H1 (cell line): ENCODE measurements at places on chromosomes 11 and 22. TPM values are rescaled to one million over a fixed set of nuclear protein-coding genes. Genes with fewer than 3 reads are reported as not detected.

- no peak for DNase-seq
Observed at GRCh38 chr11:133172349-133172748, 360.0 kb downstream of the OPCML start.

DNA sequence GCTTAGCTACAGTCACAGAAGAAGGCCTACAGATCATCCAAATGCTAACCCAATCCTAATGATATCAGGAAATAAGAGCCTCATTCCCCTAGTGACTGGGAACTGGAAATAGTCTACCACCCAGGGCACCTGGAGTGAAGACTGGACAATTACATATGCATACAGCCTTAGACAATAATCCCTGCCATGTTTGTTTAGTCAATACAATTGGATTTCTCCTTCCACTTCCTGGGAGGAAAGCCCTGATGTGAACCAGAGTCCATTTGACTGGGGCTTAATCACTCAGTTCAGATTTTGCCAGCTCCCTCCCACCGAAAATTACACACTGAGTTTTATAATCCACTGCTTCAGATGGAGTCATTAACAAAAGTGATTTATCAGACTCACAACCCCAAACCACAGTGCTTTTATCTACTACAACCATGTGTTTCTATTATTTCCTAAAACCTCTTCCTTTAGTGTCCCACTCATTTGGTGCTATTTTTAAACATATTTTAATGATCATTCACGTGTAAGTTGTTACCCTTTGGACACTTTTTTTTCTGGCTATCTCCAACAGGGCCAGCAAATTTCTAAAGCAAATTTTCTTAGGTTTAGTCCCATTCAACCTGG, 29.9 kb downstream of the CWF19L2 start:
- no peak for DNase-seq

GRCh38 chr11:107139396-107139795, 121.1 kb upstream of the GUCY1A2 start:
- no peak for DNase-seq

DNA sequence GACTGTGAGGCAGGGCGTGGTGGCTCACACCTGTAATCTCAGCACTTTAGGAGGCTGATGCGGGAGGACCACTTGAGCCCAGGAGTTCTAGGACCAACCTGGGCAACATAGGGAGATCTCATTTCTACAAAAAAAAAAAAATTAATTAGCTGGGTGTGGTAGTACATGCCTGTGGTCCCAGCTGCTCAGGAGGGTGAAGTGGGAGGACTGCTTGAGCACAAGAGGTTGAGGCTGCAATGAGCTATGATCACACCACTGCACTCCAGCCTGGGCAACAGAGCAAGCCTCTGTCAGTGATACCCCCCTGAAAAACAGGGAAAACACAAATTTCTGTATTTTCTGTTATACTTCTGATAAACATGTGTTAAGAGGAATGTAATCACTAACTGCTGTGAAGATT, 57.8 kb upstream of the ARHGAP32 start:
- no peak for DNase-seq

DNA sequence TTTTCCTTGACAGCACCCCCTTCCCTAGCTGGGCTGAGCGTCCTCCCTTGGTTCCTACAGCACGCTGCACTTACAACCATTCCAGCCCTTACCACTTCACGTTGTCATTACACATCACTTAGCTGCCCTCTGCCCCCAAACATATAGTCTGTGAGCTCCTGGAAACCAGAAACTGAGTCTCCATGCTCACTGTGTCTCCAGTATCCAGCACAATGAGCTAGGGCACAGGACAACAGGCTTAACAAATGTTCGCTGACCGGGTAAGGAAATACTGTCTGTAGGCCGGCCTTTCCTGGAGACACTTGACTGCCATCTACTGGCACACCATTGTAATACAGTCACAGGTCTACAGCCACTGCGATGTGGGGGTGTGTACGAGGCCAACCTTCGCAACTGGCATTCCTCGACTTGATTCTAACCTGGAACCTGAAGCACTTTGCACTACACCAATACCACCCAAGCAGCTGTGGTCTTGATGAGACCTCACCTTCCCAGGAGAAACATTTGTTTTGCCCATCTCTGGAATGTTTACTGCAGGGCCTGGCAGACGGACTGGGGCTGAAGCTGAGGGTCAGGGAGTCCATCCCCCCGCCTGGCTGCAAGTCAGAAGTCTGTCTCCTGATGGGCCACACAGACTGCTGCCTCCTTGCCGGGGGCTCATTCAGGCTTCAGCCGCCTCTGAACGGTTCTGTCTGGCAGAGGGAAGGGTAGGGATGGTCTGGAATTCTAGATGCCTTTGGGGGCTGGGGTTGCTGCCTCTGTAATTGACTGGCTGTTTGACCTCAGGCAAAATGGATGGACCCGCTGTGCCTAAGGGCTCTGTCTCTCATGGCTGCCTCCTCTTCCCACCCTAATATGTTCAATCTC, 72.0 kb downstream of the SYN3 start:
- peak; percentile 86 for DNase-seq

DNA sequence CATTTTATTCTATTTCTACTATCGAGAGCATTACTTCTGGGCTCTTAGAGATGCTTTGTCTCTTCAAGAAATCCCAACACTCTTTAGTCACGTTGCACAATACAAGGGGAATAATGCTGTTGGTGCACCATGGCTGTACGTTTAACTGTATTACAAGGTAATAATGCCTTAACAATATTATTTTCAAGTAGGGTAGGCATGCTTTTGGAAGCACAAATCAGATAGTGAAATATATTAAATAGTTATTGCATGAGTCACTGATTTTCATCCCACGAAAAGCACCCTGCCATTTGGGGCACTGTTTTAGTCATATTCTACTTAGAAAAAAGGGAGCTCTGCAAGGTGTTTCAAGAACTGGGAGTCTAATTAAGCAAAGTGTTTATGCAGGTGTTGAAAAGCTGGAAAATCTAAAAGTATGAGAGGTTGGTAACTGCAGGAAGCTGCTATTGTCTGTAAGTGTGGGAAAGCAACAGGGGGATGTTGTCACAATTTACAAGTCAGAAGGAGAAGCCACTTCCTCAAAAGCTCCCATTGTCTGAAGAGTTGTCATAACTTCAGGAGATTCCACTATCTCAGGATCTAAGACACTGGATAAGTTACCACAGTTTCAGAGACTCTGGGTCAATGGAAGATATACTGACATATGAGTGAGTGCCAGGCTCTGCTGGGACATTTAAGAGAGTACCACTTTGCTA, 218.2 kb downstream of the JRKL start:
- DNase-seq, result peak; percentile 10

GRCh38 chr11:125995313-125995712, 49.5 kb downstream of the VSIG10L2 start:
- DNase-seq, result no peak

GRCh38 chr22:29207562-29208501, 2.1 kb downstream of the EMID1 start:
- no peak for DNase-seq

GRCh38 chr11:60367009-60367408, 11.3 kb upstream of the MS4A7 start:
- no peak for DNase-seq

GRCh38 chr11:106276859-106277436, 199.5 kb downstream of the AASDHPPT start:
- no peak for DNase-seq

DNA sequence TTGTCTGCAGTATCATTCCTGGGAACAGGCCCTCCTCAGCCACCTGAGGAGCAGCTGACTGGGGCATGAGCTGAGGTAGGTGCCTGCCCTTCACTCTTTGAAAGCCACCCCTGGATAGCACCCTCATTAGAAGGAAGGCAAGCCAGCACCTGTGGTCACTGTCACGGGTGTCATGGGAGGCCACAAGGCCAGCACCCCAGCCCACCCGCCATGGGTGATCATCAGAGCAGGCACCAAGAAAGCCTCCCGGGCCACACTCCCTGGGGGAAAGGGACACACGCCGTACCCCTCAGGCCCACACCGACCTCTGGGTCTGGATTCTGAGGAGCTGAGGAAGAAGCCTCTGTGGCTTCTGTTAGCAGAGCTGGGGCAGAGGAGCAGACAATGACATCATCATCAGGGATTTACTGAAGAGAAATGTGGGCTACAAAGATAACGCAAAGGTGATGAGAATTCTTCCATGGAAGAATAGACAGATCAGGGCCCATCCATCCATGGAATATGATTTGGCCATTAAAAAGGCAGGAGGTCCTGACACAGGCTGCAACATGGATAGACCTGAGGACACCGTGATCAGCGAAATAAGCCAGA, 16.7 kb upstream of the NAP1L4 start:
- DNase-seq, result no peak

DNA sequence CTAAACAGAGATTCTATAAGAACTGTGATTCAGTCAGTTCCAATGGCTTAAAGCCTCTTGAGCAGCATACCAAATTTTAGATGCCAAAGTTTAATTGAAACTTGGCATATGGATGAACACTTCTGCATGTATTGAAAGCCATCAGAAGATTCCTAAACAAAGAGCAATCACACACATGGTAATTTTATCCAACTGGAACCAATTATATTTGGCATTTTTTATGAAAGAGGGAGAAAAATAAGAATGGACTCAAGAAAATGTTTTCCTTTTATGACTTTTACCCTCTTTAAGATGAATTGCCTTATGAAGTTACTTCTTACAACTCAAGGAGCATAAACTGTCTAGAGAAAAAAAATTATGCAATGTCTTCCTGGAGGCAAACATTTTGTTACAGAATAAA, 7.4 kb downstream of the TRPC6 start:
- no peak for DNase-seq

DNA sequence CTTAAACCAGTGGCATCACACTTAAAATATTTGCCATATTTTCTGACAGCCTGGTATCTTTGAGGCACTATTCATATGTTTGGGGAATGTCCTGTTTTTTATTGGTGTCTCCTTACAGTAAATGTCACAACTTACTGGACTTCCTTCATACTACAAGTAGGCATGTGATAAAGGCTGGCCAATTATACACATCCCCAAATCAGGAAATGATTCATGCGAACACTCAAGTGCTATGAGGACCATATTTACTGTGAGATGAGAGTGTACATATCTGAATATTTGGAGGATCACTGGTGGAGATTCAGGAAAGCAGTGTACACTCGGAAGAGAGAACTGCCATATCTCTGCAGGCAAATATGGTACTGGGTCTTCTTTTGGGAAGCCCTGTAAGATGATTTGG, 913.8 kb upstream of the CHORDC1 start:
- DNase-seq, result no peak

GRCh38 chr11:102436976-102437375, 15.6 kb downstream of the TMEM123 start:
- DNase-seq, result no peak

- no peak for DNase-seq
Observed at GRCh38 chr11:68128682-68129327, 7.6 kb upstream of the CHKA start.

- no peak for DNase-seq
Observed at GRCh38 chr11:396948-397548, 3.0 kb downstream of the PKP3 start.

GRCh38 chr11:77677138-77677537, 39.5 kb upstream of the CLNS1A start:
- no peak for DNase-seq

GRCh38 chr22:38177926-38178604, 3.6 kb downstream of the PLA2G6 start:
- DNase-seq, result no peak

DNA sequence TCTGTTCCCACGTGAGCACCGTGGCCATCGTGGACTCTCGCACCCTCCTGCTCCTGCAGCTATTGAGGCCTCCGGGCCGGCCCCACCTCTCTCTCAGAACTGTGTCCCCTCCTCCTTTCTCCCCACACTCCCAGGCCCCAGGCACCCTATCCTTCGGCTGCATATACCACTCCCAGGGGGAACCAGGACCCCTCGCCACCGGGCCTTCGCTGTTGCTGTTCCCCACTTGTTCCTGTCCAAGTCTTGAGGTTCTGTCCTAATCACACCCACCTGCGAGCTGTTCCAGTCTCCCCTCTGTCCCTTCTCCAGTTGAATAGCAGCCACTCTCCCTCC, 43.0 kb upstream of the CDON start:
- DNase-seq, result no peak

GRCh38 chr11:73288192-73288872, 16.2 kb downstream of the P2RY6 start:
- no peak for DNase-seq

- DNase-seq, result no peak
Observed at GRCh38 chr11:1860108-1860507, 7.2 kb downstream of the LSP1 start.

GRCh38 chr22:47049078-47049624, 286.7 kb downstream of the TBC1D22A start:
- no peak for DNase-seq

DNA sequence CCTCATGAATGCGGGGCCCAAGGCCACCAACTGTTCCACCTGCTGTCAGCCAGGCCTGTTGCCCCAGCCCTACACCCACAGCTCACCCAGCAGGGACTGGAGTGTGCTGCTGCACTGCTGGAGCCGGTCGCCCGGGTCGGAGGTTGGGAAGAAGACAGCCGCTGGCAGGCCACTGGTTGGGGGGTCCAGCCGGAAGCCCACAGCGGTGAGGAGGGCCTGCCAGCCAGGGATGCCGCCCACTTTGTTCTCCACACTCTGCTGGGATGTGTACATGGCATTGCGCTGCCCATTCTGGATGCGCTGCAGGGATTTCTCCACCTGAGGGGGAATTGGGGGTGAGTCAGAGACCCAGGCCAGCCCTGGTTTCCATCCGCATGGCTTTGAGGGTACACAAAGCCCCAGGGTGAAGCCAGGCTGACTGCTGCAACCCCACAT, 74.2 kb upstream of the PITPNB start:
- DNase-seq, result no peak

DNA sequence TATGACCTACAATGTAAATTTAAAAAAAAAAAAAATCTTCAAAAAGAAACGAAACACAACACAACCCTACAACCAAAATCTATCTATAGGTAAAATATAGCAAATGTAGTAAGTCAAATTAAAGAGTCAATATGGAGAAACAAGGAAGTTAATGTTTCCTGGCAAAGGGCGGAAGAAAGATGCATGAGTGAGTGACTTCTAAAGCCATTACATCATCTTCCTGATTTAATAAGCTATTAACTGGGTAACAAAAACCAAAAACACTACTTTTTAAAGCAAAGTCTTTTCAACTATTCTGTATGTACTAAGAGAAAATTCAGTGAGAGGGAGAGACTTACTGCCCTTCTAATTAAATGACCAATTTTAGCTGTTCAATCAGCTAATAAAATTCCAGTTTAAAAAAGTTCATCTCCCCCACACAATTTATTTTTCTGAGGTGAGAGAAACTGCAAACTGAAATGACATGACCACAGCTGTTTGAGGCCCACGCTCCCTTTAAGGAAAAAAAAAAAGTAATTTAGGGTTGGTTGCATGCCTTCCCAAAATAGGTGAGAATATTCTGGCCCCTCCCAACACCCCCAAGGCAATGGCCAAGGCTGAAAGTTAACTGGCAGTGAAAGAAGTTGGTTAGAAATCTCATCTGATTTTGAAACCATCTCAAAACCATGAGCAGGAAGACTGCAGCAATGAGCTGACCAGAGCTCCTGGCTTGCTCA, 5.9 kb downstream of the SF1 start:
- no peak for DNase-seq

P2RY2 gene
- 1.0 and 1.2 TPM in 2 replicates for total RNA-seq

CXCR5 gene
- total RNA-seq, result not detected in 2 replicates

CECR2 gene
- 123 and 131 TPM in 2 replicates for total RNA-seq

RAB30 gene
- total RNA-seq, result 9.2 and 11.7 TPM in 2 replicates

SOX6 gene
- 0.08 TPM in 1 of 2 replicates, not detected in the other for total RNA-seq

MS4A4A gene
- not detected in 2 replicates for total RNA-seq

EFEMP2 gene
- 8.8 and 9.7 TPM in 2 replicates for total RNA-seq

BMAL1 gene
- total RNA-seq, result 6.8 and 9.9 TPM in 2 replicates

HSCB gene
- 15.4 and 16.6 TPM in 2 replicates for total RNA-seq

CADM1 gene
- 25.3 and 29.3 TPM in 2 replicates for total RNA-seq

MUC5AC gene
- total RNA-seq, result not detected in 2 replicates

SCUBE2 gene
- total RNA-seq, result 0.42 and 1.2 TPM in 2 replicates
